ENCODE measurements at places on chromosomes 5 and 9.

DNA sequence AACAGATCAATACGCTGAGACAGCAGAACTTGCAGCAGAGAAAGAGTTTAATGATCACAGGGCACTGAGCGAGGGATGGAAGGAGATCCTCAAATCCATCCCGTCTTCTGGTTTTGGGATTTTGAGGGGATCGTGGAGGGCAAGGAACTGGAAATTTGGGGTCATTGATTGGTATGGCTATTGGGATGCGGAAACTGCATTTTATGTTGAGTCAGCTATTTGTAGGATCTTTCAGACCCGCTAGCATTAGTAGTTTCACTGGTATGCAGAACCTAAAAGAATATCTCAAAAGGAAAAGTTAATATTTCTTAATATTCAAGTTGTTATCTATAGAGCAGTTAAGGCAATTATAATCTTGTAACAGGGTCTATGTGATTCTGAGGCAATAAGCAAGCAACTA is 771.7 kb upstream of the CTNND2 start:
- no peak overlapping the region for H3K27ac ChIP-seq
- no peaks in the 10 kb centered on the region for H3K27me3 ChIP-seq
- peaks cover 38% of the 10 kb centered on the region for H3K36me3 ChIP-seq
- no peak overlapping the region for H3K4me3 ChIP-seq
- no peak for DNase-seq

- no peak overlapping the region for H3K4me3 ChIP-seq
- H3K27me3 ChIP-seq, result no peaks in the 10 kb centered on the region
- no peak overlapping the region for H3K27ac ChIP-seq
- peaks cover 57% of the 10 kb centered on the region for H3K36me3 ChIP-seq
- DNase-seq, result no peak
These were observed 46.3 kb downstream of the BICD2 start for GRCh38 chr9:92718086-92719001.

DNA sequence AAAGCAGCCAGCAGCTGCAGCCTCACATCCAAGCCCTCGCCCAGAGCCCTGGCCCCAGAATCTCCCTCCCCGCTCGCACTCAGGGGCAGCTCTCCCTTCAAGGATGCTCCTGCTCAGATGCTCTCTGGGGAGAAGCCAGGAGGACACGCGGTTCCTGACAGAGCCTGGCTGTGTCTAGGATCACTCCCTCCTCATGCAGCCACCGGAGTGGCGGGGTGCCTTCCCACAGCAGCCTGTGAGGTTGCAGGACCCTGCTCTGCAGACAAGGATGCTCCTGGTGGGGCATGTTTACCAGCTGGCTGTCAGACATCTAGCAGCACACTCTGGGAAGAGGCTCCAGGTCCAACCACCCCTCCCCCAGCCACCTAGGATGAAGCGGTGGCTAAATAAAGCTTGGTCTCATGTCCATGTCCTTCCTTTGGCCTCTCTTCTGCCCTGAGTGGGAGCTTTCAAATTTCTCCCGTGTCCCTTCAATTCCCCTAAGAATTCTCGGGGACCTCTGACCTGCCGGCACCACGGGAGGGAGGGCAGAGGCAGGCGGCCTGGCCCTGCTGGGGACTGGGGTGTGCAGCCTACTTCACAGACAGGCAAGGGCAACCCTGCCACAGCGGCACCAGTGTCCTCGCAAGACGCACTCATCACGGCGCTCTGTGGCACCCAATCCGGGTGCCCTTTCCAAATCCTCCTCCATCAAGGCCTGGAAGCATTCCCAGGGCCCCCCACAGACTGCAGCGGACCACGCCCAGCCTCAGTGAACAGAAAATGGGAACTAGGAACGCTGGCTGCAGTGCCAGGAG is 88.3 kb upstream of the SARDH start:
- no peak overlapping the region for H3K4me3 ChIP-seq
- no peak overlapping the region for H3K27ac ChIP-seq
- DNase-seq, result no peak
- no peaks in the 10 kb centered on the region for H3K36me3 ChIP-seq
- no peaks in the 10 kb centered on the region for H3K27me3 ChIP-seq

DNA sequence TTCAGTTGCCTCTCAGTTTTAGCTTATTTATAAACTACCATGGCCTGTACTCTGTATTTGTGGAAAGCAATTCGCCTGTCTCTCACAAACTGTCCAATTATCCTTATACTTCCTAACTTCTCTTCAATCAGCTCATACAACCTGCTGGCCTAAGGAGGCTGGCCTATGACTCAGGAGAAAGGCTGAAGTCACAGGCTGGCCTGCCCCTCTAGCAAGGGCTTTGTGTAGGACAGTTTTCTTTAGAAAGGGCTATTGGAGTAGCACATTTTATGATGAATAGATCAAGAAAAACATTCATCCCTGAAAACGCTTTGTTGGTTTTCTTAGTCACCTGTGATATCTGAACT is 988.7 kb upstream of the ARRDC3 start:
- DNase-seq, result no peak
- no peak overlapping the region for H3K4me3 ChIP-seq
- peaks cover 11% of the 10 kb centered on the region for H3K4me1 ChIP-seq

- H3K4me1 ChIP-seq, result peaks cover 13% of the 10 kb centered on the region
- H3K27me3 ChIP-seq, result no peaks in the 10 kb centered on the region
- H3K27ac ChIP-seq, result no peak overlapping the region
- no peak overlapping the region for H3K4me3 ChIP-seq
These were observed 27.7 kb upstream of the DAPK1 start for GRCh38 chr9:87469793-87470465.

GRCh38 chr5:101929628-101930027 is 366.5 kb downstream of the SLCO4C1 start:
- no peak overlapping the region for H3K27ac ChIP-seq
- no peaks in the 10 kb centered on the region for H3K27me3 ChIP-seq
- H3K4me1 ChIP-seq, result no peaks in the 10 kb centered on the region
- H3K36me3 ChIP-seq, result no peaks in the 10 kb centered on the region
- DNase-seq, result no peak
- no peak overlapping the region for H3K4me3 ChIP-seq

DNA sequence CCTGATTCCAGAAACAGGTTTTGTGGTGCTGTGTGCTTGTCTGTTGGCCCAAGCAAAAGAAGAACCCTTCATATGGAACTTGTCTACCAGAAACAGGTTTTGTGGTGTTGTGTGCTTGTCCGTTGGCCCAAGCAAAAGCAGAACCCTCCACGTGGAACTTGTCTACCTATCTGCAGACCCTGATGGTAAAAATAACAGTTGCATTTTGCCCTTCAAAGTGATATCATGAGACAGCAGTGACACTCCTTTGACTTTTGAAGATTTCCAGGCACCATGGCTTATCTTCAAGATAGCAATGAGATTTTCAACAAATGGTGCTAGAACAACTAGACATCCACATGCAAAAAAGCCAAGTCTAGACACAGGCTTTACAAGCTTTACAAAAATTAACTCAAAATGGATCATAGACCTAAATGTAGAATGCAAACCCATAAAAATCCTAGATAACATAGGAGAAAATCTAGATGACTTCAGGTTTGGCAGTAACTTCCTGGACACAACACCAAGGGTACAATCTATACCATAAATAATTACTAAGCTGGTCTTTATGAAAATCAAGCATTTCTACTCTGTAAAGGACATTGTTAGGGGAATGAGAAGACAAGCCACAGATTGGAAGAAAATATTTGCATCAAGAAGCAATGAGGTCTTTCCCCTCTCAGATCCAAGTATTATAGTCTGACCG is 16.8 kb downstream of the MACROH2A1 start:
- H3K27me3 ChIP-seq, result no peaks in the 10 kb centered on the region
- DNase-seq, result no peak
- H3K27ac ChIP-seq, result no peak overlapping the region

GRCh38 chr5:99814321-99815063 is 720.7 kb upstream of the FAM174A start:
- no peaks in the 10 kb centered on the region for H3K36me3 ChIP-seq
- H3K27me3 ChIP-seq, result no peaks in the 10 kb centered on the region
- no peak for DNase-seq
- no peak overlapping the region for H3K27ac ChIP-seq
- H3K4me1 ChIP-seq, result no peaks in the 10 kb centered on the region

DNA sequence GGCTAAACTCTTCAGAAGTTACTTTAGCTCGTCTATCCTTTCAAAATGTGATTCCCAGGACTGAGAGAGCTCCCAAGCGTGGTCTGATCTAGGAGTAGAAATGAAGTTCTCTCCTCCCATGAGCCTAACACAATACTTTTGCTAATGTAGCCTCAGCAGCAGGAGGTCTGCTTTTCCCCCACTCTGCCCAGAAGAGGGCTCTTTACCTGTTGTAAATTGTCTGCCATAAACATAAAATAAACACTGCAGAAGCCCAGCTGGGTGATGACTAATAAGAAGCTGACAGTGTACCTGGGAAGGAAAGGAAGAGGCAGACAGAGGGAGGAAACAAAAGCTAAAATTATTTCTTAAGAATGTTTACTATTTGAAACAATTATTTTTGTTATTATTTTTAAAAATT is 15.4 kb downstream of the SLC36A3 start:
- H3K36me3 ChIP-seq, result no peaks in the 10 kb centered on the region
- no peak overlapping the region for H3K27ac ChIP-seq
- peaks cover 11% of the 10 kb centered on the region for H3K4me1 ChIP-seq
- DNase-seq, result no peak
- no peak overlapping the region for H3K4me3 ChIP-seq

GRCh38 chr9:137035507-137035834 is 3.6 kb upstream of the FUT7 start:
- no peak for DNase-seq
- H3K27me3 ChIP-seq, result no peaks in the 10 kb centered on the region
- H3K4me3 ChIP-seq, result no peak overlapping the region
- no peaks in the 10 kb centered on the region for H3K4me1 ChIP-seq

- H3K27me3 ChIP-seq, result no peaks in the 10 kb centered on the region
- no peak for DNase-seq
- H3K27ac ChIP-seq, result no peak overlapping the region
- no peaks in the 10 kb centered on the region for H3K4me1 ChIP-seq
- H3K36me3 ChIP-seq, result peaks cover 20% of the 10 kb centered on the region
These were observed 16.0 kb downstream of the CTSL start for GRCh38 chr9:87741891-87742290.

DNA sequence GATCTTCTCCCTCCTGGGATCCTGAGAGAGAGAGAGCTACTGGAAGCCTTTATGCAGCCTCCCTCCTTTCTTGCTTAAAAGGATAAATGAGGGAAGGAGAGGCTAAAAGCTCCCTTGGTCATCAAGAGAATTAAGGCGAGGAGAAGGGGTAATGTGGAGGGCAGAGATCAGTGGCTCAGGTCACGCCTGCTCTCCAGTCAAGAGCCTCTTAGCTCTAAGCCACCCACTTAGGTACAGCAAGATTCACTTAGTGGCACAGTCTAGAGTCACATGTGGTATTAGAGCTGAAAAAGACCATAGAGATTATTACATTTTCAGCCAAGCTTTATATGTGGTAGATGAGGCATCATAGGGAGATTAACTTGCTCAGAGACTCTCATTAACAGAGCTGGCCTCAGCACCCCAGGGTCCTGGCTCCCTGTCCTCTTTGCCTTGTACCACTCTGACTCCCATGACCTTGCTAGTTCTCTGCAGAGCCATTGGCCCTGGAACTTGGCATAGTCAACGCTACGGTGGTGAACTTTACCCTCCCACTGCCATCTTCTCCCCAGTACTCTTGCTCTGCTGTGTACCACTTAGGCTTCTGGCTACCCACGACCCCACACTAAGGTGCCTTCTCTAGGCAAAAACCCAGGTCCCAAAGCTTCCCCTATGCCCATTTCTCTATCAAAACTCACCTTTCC is 37.6 kb downstream of the MFAP3 start:
- H3K27me3 ChIP-seq, result peaks cover 6% of the 10 kb centered on the region
- no peak overlapping the region for H3K4me3 ChIP-seq
- H3K36me3 ChIP-seq, result no peaks in the 10 kb centered on the region
- H3K4me1 ChIP-seq, result peaks cover 24% of the 10 kb centered on the region
- no peak for DNase-seq

GRCh38 chr5:2155556-2155955 is 272.8 kb upstream of the IRX4 start:
- DNase-seq, result no peak
- H3K27ac ChIP-seq, result no peak overlapping the region
- H3K27me3 ChIP-seq, result no peaks in the 10 kb centered on the region

GRCh38 chr5:109453251-109453650 is 43.5 kb upstream of the PJA2 start:
- peaks cover 18% of the 10 kb centered on the region for H3K36me3 ChIP-seq
- no peaks in the 10 kb centered on the region for H3K27me3 ChIP-seq
- H3K27ac ChIP-seq, result no peak overlapping the region
- DNase-seq, result no peak

- H3K27me3 ChIP-seq, result no peaks in the 10 kb centered on the region
- peak within 1 kb of the TSS; percentile 93 for H3K27ac ChIP-seq
- peak within 1 kb of the TSS; percentile 91 for H3K4me3 ChIP-seq
- peaks cover 46% of the 10 kb centered on the region for H3K4me1 ChIP-seq
These were observed at the start of gene GTF3C4 for GRCh38 chr9:132670457-132671391. GTF3C4 (plus strand) TSS chr9:132670464; CDS start chr9:132670599, 135 bp downstream.

DNA sequence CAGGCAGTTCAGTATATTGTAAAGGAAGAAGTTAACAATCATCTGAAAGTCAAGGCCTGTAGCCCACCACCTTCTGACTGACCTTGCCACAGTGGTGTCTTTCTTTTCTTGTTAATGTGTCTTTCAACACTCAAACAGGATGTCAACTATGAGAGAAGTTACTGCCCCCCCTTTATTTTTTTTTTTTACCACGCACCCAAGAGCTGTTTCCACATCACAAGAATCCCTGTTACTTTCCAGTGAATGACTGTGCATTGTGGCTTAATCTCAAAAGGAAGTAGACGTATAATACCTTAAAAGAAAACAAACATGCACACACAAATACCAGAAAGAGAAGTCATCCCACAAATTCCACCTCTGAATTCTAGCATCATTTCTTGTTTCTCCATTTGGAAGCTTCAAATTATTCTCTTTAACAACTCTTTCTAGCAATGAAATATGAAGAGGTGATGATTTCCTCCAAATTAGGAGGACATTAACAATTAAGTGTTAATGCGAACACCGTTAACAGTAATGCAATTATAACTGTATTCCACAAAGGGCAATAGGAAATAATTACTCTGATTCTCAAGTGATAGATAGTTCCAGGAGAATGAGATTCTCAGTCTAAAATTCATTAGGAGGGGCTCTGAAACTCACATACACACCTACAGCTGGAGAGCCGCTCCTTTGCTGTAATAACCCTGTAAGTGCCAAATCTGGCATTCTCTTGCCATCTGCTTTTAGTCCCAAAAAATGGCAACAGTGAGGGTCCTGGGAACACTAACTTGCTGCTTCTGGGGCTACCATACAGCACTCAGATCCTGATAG is 201.0 kb downstream of the EFNA5 start:
- H3K4me3 ChIP-seq, result no peak overlapping the region
- H3K4me1 ChIP-seq, result peaks cover 97% of the 10 kb centered on the region
- H3K36me3 ChIP-seq, result no peaks in the 10 kb centered on the region
- no peak for DNase-seq
- no peaks in the 10 kb centered on the region for H3K27me3 ChIP-seq

DNA sequence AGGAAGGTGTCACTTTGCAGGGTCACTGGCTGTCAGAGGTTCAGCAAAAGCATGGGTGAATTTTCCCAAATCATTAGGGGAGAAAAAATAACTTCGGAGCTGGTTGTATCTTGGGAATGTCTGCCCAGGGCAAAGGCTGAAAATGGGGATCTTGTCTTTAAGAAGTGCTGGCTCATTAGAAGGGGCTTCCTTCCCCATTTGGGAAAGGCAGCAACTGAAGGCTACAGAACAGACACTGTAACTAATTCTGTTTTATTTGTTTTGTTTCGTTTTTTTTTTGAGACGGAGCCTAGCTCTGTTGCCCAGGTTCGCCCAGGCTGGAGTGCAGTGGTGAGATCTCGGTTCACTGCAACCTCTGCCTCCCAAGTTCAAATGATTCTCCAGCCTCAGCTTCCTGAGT is 70.3 kb upstream of the PCA3 start:
- H3K4me1 ChIP-seq, result peaks cover 21% of the 10 kb centered on the region
- no peak overlapping the region for H3K27ac ChIP-seq
- no peaks in the 10 kb centered on the region for H3K36me3 ChIP-seq
- H3K27me3 ChIP-seq, result peaks cover 38% of the 10 kb centered on the region
- no peak overlapping the region for H3K4me3 ChIP-seq

Data from WTC11 (cell line).